ENCODE measurements at places on chromosomes 6 and 20.

DNA sequence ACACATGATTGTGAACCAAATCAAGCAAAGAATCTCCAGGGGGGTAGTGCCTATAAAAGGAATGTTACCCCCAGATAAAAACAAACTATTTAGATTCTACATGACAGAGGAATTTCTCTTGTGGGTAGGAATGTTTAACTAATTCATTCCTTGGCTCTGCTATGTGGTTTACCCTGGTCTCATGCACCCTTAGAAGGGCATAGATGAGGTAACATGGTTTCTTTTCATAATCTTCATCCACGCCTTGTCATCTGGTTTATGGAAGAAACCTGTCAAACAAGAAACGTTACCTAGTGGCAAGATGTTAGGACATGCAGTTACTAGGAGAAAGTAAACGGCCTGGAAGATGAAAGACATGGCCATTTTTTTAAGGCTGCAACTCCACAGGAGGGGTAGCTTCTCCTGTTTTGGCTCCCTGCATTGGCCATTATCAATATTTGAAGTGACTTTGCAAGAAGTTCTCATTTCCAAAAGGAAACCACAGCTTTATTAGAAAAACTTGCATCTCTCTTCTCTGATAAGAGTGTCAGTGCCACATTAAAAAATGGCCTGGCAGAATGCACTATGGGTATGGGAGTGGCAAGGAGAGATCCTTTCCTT is 45.5 kb downstream of the STX11 start:
- no peak for DNase-seq

DNA sequence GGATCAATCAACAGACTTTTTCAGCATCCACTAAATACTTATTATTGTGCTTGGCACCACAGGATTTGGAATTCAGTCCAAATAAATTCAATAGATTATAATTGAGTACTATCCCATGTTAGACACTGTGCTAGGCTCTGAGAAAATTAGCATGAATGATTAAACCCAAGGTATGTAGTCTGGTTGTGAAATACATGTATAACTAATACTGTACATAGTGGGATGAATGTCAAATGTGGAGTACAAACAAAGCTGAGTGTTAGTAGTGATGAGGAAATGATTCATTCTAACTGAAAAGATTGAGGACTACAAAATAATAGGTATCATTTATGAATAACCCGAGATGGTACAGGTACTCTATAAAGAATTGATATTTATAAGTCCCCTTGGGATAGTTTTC is 111.9 kb upstream of the FLRT3 start:
- no peak for DNase-seq

- DNase-seq: no peak
Observed at GRCh38 chr20:4820806-4821518, 99.3 kb downstream of the PRND start.

DNA sequence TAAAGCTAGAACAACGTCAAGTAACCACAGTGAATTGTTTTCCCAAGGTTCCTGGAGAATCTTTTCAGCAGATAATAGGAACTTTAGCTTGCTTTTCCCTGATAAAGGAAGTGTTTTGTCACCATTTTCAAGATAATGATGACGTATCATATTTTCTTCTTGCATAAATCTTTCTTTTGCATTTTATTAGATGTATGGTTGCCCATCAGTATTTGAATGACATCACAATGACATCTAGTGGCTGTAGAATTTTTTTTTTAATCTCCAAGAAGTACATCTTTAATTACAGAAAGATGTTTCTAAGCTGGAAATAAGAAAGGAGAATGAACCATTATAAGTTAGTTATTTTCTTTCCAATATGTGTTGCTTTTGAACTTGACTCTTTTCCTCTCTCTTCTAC is 83.0 kb downstream of the CENPW start:
- no peak for DNase-seq

DNA sequence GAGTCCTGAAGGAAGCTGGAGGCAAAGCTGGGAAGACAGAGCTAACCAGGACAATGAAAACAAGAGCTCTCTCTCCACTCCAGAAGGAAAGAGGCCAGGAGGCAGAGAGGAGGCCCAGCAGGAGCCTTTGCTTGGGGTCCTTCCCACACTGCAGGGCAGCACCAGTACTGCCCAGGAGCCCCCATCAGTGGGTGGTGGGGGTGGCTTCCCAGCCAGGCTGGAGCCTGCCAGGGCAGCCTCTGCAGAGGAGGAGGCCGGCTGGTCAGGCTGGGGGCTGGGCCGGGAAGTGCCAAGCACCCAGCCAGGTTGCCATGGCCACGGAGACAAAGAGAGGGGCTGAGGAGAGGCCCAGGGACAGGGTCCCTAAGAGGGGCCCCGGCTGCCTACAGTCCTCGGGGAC is 33.4 kb downstream of the PREX1 start:
- no peak for DNase-seq

DNA sequence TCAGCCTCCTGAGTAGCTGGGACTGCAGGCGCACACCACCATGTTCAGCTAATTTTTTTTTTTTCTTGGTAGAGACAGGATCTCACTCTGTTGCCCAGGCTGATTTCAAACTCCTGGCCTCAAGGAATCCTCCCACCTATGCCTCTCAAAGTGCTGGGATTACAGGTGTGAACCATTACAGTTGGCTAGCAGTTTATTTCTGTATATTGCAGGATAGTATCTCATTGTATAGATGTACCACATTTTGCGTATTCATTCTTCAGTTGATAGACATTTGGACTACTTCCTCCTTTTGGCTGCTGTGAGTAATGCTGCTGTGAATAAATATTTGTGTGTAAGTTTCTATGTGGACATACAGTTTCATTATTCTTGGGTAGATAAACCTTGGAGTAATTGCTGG is 32.9 kb downstream of the ASXL1 start:
- DNase-seq: no peak

GRCh38 chr6:34234667-34235306 is 1.9 kb upstream of the HMGA1 start:
- no peak for DNase-seq

- no peak for DNase-seq
Observed at GRCh38 chr6:129251669-129252376, 368.9 kb downstream of the LAMA2 start.

DNA sequence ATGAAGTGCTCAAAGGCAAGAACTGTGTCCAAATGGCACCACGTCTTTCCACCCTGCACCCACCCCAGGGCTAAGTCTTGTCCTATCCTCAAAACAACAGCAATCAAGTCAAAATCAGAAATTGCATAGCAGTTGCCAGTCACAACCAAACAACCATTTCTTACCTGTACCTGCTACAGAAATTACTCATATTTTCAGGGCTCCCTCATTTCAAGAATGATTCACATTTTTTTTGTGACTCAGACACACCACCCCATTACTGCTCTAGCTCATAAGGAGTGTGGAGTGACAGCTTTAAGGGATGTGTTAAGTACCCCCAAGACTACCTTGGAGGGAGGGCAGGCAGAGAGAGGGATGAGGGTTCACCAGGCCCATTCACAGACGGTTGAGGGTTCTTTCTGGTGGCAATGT is 111.7 kb downstream of the TRERF1 start:
- DNase-seq: no peak
